ENCODE measurements at places on chromosomes 2 and 18.

DNA sequence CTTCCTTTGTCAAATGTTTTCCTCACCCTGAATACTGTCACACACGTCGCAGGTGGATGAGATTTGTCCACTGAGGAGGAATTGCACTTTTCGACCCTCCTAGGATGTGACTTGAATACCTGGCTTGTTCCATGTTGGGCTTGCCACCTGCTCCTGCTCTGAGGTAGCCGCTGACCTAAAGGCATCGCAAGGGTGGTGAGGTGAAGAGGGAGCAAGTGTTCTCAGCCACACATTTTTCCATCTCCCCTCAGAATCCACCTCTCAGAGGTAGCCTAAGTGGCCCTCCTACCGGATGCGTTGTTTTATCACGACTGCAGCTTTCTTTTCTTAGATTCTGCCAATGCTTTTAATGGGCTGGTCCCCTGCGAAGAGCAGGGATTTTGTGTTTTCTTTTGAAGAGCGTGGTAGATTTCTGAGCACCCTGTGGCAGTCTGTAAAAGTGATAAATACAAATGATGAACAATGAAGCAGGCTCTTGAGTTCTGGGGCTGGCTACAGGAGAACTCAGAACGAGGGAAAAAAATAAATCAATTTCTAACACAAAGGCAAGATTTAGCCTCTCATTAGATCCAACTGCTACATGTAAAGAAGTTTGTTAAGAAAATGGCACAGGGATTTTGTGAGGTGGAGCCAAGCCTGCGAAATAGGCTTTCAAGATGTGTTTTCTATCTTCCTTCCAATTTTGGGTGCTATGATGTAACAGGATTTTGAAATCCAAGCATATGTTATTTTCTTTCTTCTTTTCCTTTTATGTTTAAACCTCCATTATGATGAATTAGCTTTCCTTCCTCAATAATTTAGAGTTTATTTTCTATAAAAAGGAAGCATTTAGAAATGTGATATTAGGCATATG, 386.7 kb downstream of the TGIF1 start:
- no peak for DNase-seq

- DNase-seq: no peak
These were observed 162.5 kb upstream of the RPRM start for GRCh38 chr2:153641046-153641445.

DNA sequence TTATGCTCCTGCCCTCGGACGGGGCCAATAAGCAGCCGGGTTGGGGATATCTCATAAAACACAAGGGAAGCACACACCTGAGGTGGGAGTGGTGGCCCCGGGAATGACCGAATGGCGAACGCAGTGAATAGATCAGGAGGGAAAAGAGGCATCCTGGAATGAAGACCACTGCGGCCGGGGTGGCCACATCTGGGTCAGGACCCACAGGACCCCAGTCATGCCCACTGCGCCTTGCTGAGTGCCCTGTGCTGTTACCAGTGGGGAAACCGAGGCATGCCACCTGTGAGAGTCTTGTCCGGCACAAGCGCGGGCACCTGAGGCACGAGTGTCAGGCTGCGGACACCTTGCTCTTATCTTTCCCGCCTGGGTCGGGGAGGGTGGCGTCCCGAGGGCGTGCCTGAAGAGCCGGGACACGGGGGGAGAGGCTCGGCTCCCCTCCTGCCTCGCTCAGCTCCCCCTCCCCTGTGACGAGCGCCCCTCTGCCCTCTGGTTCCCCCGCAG, 1.6 kb downstream of the PDCD1 start:
- DNase-seq: no peak

- DNase-seq: no peak
These were observed 201.9 kb upstream of the SLC8A1 start for GRCh38 chr2:40653829-40654228.

- no peak for DNase-seq
These were observed 83.2 kb upstream of the SPATS2L start for GRCh38 chr2:200223205-200223784.

DNA sequence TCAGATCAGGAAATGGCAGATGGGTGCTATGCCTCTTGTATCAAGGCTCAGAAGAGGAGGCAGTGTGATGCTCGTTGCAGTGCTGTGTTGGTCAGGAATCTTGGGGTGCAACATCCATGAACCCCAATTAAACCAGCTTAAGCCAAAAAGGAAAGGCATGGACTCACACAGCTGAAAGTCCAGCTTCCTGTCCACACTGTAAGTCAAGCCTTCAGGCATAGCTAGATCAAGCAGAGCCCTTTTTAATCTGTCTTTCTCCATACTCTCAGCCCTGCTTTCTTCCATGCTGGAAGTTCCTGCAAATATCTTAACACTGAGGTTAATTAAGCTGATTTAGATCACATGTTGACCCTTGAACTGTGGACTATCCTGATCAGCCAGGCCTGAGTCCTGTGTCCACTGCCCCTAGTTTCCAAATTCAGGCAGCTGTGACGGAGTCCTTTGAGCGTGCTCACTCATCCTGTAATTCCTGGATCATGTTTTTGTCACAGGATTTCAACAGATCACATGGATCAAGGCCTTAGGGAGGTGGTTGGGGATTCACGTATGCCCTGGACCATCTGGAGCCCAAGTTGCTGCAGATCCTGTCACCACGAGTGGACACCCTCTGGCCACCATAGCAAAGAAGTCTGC, 4.5 kb upstream of the C2orf74 start:
- no peak for DNase-seq

GRCh38 chr18:52652391-52652790, 312.4 kb downstream of the DCC start:
- DNase-seq: no peak

DNA sequence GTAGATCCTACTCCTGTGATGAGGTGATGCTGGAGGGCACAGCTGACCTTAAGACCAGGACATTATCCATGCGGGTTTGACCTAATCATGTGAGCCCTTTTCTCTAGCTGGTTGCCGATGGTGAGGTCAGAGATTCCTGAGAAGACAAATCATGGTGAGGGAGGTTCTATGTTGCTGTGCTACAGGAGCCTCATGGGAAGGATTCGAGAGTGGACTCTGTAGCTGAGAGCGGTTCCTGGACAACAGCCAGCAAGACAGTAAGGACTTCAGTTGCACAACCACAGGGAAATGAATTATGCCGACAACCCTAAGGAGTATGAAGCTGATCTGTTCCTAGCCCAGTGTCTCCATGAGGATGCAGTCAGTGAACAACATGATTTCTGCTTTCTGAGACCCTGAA, 80.4 kb downstream of the EPB41L3 start:
- DNase-seq: peak; percentile 25

DNA sequence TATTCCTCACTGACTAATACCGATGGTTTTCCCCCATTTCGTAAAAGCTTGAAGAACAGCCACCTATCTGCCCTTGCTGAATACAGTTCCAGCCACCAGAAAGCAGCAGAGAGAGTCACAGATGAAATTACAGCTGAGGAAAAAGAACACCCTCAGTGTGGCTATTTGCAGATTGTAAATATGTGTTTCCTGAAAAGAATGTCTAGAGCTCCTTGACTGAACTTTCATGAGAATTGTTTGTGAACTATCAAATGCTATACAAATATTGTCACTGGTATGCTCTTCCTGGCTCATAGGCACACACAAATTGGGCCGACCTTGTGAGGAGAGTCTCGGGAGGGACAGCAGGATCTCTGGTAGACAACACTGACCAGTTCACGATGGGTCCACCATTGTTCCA, 58.1 kb upstream of the TTC39C start:
- no peak for DNase-seq
